ENCODE measurements at places on chromosomes 3 and 15.

- DNase-seq = no peak
Observed at GRCh38 chr3:152910211-152910610, 75.3 kb downstream of the P2RY1 start.

DNA sequence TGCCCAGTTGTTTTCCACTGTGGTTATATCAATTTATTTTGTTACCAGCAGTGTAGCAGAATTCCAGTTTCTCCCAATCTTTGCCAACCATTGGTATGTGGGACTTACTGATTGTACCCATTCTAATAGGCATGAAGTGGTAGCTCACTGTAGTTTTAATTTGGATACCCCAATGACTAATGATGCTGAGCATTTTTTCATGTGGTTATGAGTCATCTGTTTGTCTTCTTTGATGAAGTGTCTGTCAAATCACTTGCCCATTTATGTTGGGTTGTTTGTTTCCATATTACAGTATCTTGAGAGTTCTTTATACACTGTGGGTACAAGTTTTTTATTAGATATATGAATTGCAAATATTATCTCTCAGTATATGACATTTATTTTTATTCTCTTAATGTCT, 644.3 kb downstream of the NR2F2 start:
- no peak for DNase-seq

DNA sequence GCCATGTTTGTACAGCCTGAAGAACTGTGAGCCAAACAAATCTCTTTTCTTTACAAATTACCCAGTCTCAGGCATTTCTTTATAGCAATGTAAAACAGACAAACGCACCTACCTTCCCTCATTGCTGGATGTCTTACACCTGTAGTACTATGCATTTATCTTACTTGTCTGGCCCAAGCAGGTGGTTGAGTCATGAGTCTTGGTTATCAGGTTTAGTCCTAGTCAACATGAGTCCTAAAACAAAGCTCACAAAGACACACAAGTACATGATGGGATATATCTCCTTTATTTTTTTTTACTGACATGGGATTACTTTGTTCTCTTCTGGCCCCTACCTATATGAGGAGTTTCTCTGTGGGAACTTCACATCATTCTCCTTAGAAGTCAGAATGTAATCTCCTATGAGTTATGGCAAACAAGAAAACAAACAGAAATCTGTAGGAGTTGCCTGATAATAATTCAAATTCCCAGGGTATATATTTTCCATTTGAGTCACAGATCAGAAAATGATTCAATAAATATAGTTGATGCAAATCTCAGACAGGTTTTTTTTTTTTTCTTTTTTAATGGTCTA, 33.6 kb upstream of the PLSCR2 start:
- no peak for DNase-seq

- DNase-seq = no peak
Observed at GRCh38 chr3:72593881-72594397, 254.3 kb downstream of the SHQ1 start.

GRCh38 chr3:159936541-159936940, 52.1 kb upstream of the IL12A start:
- DNase-seq = no peak

DNA sequence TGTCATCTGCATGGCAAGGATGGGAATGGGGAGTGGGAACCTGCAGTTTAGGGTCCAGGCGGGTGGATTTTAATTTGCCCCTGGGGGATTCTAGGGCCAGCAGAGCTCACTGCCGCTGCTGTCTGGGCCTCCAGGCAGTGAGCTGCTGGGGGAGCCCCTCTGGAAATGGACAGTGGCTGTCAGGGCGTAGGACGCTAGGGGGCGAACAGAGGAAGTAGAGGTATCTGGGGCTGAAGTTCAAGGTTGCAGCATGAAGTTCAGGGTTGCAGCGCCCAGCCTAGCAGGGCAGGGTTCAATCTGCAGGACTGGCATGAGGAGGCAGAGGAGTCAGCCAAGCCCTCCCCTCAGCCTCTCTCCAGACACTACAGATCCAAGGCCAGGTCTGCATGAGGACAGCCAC, 49.5 kb downstream of the APBA2 start:
- DNase-seq = no peak

DNA sequence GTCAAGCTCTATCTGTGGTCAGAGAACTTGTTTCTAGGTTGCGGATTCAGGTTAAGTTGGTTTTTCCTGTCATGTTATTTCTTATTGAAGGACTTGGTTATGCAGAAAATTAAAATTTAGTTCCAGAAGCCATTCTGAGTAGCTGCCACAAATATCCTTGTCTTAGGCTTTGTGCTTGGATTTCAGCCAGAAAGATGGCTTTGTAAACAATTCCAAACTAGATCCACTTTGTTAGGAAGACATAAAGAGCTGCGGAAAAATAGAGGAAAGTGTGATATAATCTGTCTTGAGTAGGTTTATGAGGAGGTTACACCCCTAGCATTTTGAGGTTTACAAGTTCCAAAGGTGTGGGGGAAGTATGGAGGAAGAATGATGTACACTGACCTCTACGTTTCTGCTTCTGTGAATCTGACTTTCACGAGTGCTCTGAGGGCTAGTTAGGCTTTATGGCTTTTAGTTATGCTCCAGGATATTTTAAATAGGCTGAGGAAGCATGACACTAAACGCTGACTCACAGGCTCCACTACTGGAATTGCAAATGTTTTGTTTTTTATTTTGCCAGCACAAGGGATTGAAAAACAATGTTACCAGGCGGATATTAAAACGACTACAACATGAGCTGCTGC, 46.3 kb upstream of the UTS2B start:
- no peak for DNase-seq

DNA sequence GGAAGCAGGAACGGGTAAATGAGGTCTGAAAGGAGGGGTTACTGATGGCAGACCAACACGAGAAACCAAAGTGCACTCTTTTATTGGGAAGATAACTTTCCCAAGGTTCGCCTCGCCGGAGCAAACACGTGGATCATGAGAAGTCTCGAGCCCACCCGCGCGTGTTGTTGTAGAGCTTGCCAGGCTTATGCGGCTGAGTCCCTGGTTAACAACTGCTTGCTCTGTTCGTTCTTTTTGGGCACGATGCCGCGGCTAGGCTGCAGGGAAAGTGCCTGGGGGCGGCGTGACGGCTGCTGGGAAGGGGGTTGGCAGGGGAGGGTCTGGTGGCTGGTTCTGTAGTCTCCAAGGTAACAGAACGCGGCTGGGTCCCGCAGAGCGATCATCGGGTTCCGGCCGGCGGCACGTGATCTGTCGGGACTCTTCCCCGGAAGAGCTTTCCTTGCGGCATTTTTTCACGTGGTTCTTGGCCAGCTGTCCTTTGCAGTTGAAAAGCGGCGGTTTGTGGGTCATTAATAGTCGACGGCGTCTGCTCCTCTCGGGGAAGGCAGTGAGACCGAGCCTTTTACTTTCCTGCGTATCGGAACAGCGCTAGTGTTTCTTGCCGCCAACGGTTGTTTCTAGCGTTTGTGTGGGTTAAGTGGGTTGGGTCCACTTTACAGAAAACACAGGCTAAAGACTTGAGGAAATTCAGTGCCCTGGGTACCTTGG, 1.5 kb downstream of the MGA start:
- peak; percentile 67 for DNase-seq

DNA sequence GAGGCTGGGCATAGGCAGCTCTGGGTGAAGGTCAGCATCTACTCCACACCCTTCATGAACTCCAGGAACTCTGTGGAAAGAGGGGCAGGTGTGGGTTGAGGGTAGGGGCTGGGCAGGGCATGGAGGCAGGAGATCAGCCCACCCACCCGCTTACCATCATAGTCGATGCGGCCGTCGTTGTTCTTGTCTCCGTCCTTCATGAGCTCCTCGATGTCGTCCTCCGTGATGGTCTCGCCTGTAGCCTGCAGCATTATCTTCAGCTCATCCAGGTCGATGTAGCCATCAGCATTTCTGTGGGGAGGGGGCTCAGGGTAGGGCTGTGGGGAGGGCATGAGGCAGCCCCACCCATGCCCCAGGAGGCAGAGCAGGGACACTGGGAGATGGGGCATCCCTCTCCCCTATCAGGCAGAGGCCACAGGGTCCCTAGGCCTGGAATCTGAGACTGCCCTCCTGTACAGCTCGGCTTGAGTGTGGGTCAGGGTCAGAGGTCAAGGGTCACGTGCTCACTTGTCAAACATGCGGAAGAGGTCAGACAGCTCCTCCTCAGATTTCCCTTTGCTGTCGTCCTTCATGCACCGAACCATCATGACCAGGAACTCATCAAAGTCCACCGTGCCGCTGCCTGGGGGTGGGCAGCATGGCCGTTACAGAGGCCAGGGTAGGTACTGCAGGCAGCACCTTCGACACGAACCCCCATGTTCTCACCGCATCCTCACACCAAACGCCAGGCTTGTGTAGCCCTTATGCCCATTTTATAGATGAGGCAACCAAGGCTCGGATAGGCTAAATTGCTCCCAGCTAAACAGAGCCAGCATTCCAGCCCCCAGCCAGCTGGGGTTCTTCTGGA, 2.4 kb downstream of the TNNC1 start:
- peak; percentile 16 for DNase-seq

GRCh38 chr15:92393071-92393979, at the start of gene ST8SIA2:
Gene ST8SIA2 (plus strand): TSS chr15:92393881. CDS start chr15:92394065, 184 bp downstream.
- peak; percentile 32 for DNase-seq

DNA sequence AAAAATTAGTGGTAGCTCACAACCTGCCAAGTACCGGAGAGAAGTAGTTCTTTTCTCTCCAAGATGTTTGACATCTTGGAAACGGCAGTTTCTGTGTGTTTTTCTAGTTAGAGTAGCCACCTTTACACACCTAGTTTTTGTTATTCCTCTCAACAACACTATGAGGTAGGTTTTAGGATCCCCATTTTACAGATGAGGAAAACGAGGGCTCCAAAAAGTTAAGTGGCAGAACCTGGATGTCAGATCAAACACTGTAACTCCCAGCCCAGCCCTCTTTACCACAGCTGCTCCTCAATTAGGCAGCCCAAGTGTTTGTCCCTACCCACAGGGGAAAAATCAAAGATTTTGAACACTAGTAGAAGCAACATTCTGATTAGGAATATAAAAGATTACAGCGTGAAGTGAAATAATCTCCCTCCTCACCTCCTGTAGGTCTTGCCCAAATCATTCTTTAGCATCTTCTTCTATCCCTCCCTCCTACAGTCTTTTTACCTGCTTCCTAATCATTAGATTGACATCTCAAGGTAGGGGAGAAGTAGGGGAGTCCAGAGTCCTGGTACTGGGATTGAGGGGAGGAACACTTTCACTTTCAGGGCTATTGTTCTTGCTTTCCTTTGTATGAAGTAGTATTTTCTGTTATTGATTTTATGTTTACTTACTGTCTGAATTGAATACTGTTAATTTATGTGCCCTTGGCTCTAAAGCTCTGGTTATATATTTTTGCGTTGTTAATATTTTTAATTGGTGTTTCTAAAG, 142.6 kb downstream of the CMSS1 start:
- DNase-seq = no peak

- no peak for DNase-seq
Observed at GRCh38 chr15:31342781-31343626, 16.4 kb downstream of the KLF13 start.

DNA sequence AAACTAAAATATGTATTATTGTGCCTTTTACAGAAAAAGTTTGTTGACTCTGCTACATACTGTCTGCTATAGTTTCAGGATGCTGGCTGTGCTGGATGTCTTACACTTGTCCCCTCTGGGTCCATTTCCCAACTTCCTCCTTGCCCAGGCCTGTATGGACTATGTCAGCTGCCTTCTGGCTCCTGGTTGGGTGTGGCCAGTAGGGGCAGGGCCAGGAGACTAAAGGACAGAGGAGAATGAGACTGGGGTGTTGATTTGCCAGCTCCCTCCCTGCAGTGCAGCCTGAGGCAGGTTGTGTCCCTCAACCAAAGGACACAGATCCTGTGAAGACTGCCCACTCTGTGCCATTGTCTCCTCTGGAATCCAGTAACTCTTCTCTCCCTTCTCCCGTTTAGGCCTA, 90.6 kb upstream of the UBE2E2 start:
- DNase-seq = no peak

DNA sequence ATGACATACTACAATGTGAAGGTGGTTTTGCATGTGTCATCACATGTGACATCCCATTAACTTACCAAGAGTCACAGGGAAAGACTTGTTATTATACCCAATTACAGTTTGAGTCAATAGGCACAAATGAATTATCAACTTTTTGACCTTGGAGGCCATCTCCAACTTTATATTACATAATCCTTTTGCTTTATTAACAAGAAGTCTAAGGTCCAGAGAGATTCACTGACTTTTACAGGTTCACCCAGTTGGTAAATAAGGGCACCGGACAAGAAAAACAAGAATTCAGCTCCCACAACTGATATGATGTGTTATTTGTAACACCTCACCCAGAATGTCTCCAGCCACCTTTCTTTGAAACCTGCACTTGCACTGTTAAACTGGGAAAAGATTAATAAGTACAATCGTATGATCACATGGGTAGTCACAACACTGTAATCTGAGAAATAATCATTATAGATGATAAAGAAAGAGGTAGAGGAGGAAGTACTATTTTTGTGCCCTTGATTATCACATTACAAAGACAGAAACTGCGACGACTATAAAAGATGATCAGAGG, 928.9 kb downstream of the FHIT start:
- no peak for DNase-seq

GRCh38 chr3:122982216-122983185, 45.1 kb downstream of the SEMA5B start:
- DNase-seq = peak; percentile 48

- DNase-seq = no peak
Observed at GRCh38 chr3:41125258-41125657, 74.0 kb upstream of the CTNNB1 start.

DNA sequence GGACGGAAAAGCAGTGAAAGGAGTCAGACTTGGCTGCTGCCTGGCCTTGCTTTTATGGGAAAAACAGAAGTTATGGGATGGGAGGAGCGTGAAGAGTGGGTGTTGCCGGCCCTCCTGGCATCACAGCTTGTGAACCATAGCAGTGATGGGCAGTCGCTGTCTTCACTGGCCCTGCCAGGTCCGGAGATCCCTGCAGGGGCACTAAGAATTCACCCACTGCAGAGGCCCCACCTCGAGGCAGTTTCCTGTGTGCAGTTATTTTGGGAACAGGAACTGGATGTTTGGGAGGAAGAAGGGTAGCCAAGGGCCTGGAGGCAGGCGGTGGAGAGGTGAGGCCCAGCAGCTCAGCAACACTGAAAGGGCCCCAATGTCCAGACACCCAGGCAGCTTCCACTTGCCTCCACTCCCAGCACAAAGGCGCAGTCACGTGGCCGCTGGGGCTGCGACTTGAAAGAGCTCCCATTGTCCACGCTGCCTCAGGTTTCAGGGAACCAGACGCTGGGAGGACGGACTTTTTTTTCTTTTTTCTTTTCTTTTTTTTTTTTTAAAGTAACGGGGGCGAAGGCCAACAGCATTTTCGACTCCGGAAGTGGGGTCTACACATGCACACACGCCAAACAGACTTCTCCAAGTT, 255.6 kb downstream of the ZNF621 start:
- DNase-seq = peak; percentile 77

DNA sequence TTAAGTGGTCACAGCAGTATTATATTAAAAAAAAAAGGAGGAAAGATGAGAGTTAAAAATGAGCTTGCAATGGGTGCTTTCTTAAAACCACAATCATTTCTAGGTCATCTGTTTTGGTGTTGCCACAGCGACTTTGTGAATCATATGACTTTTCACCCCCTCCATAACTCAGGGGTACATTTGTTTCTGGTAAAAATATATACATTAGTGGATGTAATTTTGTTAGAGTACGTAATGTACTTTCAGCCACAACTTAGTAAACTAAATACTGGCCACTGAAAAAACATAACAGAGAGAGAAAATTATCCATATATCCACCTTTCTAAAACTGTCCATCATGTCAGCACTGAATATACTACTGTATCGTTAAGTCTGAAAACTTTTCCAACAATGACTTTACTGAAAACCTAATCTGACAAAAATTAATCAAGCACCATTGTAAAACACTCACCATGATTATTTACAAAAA, 3.4 kb downstream of the ANKRD28 start:
- no peak for DNase-seq

GRCh38 chr3:71973274-71974030, 188.5 kb upstream of the PROK2 start:
- DNase-seq = no peak

- no peak for DNase-seq
Observed at GRCh38 chr15:35871812-35872211, 325.8 kb upstream of the DPH6 start.

All from left ventricle myocardium inferior (tissue), 1 donor.